Osteoblast (primary cell): ENCODE measurements at places on chromosomes 5 and 9. TPM values are rescaled to one million over a fixed set of nuclear protein-coding genes. Genes with fewer than 3 reads are reported as not detected.

- H3K27me3 ChIP-seq: no peaks in the 10 kb centered on the region
- DNase-seq: no peak
- no peak overlapping the region for H3K4me3 ChIP-seq
- no peak overlapping the region for H3K27ac ChIP-seq
- no peaks in the 10 kb centered on the region for H3K36me3 ChIP-seq
Observed at GRCh38 chr5:87732875-87733768, 320.4 kb upstream of the CCNH start.

DNA sequence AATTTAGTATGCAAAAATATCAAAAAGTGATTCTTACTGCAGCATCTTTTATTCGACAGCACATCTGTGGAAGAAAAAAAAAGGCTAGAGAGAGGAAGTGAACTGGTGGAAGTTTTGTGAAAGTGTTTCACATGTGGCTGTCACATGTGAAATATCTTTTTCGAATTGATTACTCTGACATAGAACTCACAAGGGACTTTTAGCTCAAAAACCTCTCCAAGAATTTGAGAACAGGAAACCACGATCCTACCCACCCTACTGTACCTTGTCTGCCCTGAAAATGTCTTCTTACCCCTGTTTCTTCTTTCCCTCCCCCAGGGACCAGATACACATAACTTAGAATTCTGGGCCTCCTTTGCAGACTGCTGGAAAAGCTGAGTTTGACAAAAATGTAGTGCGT is 106.5 kb upstream of the PRRC1 start:
- H3K4me1 ChIP-seq: no peaks in the 10 kb centered on the region
- no peak for DNase-seq
- H3K4me3 ChIP-seq: no peak overlapping the region
- no peaks in the 10 kb centered on the region for H3K27me3 ChIP-seq

GRCh38 chr9:132182314-132183091 is 20.6 kb downstream of the NTNG2 start:
- H3K4me3 ChIP-seq: no peak overlapping the region
- H3K27ac ChIP-seq: no peak overlapping the region
- H3K27me3 ChIP-seq: peaks cover 43% of the 10 kb centered on the region
- no peaks in the 10 kb centered on the region for H3K36me3 ChIP-seq
- DNase-seq: peak; percentile 89

The DOCK2 gene
- total RNA-seq: 2.7 and 6.2 TPM in 2 replicates

GRCh38 chr9:135001526-135001925 is 83.8 kb upstream of the FCN1 start:
- H3K27me3 ChIP-seq: no peaks in the 10 kb centered on the region
- no peak overlapping the region for H3K27ac ChIP-seq
- H3K4me3 ChIP-seq: no peak overlapping the region
- no peak for DNase-seq

- peak; percentile 77 for DNase-seq
- H3K4me3 ChIP-seq: no peak overlapping the region
- no peaks in the 10 kb centered on the region for H3K36me3 ChIP-seq
Observed at GRCh38 chr5:55997742-55998351, 3.1 kb upstream of the IL6ST start.

DNA sequence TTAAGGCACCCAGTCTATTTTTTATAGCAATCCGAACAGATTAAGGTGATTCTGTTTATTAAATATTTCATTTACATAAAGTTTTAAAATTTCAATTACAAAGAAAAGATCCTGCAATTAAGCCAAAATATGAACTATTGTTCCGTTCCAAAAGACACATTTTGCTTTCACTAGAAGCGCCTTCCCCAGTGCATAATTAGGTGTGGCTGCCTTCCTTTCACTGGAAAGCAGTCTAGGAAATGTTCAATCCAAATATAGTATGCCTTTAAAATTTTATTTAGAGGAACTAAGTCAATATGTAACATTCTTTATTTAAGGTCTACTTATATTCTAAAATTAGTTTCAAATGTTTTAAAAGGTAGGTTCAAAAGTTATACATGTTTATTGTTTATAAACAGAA is 7.6 kb downstream of the CTNNAL1 start:
- H3K27me3 ChIP-seq: no peaks in the 10 kb centered on the region
- peaks cover 7% of the 10 kb centered on the region for H3K4me1 ChIP-seq
- H3K36me3 ChIP-seq: peaks cover 13% of the 10 kb centered on the region
- no peak overlapping the region for H3K27ac ChIP-seq
- no peak for DNase-seq
- H3K4me3 ChIP-seq: no peak overlapping the region

The SRA1 gene
- total RNA-seq: 28.2 and 35.7 TPM in 2 replicates

- no peak for DNase-seq
- peaks cover 7% of the 10 kb centered on the region for H3K36me3 ChIP-seq
- no peak overlapping the region for H3K4me3 ChIP-seq
- H3K27ac ChIP-seq: no peak overlapping the region
- H3K4me1 ChIP-seq: no peaks in the 10 kb centered on the region
Observed at GRCh38 chr5:83071286-83072051, 5.7 kb downstream of the TMEM167A start.

The STKLD1 gene
- total RNA-seq: 0.72 and 1.2 TPM in 2 replicates

DNA sequence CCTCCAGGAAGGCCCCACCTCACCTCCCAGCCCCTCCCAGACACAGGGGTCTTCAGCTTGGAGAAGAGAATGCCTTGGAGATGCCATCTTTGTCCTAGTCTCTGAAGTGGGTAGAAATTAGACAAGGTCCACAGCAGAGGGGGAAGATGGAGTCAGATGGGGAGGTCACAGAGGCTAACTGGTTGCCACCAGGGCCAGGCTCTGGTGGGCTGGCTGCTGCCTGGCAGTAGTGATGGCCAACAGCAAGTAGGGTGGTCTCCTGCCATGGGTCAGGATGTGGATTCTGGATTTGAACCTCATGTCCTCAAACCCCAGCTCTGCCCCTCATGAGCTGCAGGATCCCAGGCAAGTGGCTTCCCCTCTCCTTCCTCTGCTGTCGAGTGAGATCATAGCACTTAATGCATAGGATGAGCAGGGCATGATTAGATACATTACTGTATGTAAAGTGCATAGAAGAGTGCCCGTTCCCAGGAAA is 38.7 kb upstream of the NEK6 start:
- no peak overlapping the region for H3K4me3 ChIP-seq
- H3K36me3 ChIP-seq: no peaks in the 10 kb centered on the region
- H3K27me3 ChIP-seq: no peaks in the 10 kb centered on the region
- DNase-seq: no peak
- H3K27ac ChIP-seq: no peak overlapping the region
- H3K4me1 ChIP-seq: peaks cover 13% of the 10 kb centered on the region

The SLIT3 gene
- total RNA-seq: 37.6 and 38.3 TPM in 2 replicates

DNA sequence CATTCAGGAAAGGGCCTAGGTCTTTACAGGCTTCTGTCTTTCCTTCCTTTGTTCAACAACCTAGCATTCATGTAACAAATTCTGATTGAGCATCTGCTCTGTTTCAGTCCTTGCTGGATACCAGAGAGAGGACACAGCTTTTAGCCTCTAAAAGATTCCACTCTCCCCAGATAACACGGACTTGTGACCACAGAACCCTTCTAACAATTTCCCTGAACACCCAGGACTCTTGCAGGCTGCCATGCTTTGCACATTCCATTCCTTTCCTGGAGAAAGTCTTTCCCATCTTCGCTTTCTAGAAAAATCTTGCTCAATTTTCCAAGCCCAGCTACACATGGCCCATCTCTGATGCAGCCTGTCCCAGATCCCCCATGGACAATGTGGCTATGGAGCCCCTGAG is 310.9 kb downstream of the ACTL7B start:
- H3K27ac ChIP-seq: no peak overlapping the region
- H3K36me3 ChIP-seq: no peaks in the 10 kb centered on the region
- no peak overlapping the region for H3K4me3 ChIP-seq

DNA sequence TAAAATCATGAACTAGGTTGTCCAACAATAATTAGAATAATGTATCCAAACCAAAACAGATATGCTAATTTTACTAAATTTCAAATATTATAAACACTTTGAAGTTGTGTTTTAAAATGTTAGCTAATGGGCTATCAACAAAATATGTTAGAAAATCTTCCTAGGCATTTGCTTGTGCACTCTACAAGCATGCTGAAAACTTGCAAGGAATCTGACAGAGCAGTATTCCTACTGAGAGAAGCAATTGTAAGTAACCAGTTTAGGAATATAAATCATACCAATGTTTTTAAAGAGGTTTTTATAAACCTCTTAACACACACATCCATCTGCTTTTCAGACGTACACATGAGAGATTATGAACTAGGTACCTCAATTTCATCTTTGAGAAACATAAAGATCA is 228.4 kb upstream of the TBCA start:
- no peak overlapping the region for H3K4me3 ChIP-seq
- H3K36me3 ChIP-seq: peaks cover 4% of the 10 kb centered on the region
- peak overlapping the region; percentile 40 for H3K27ac ChIP-seq
- H3K4me1 ChIP-seq: peaks cover 3% of the 10 kb centered on the region

GRCh38 chr5:33579152-33579551 is 138.4 kb downstream of the TARS1 start:
- H3K27ac ChIP-seq: no peak overlapping the region
- H3K4me1 ChIP-seq: no peaks in the 10 kb centered on the region
- no peak for DNase-seq
- no peak overlapping the region for H3K4me3 ChIP-seq

The MINAR2 gene
- total RNA-seq: not detected in 2 replicates
